AML-193 (cell line): ENCODE measurements at places on chromosomes 2 and 18.

- no peak for DNase-seq
Measured at GRCh38 chr2:150480971-150481830, 6.3 kb downstream of the RND3 start.

- no peak for DNase-seq
Measured at GRCh38 chr2:191552066-191552465, 125.9 kb upstream of the NABP1 start.

GRCh38 chr2:196607073-196607472 is 32.4 kb upstream of the CCDC150 start:
- DNase-seq: no peak

DNA sequence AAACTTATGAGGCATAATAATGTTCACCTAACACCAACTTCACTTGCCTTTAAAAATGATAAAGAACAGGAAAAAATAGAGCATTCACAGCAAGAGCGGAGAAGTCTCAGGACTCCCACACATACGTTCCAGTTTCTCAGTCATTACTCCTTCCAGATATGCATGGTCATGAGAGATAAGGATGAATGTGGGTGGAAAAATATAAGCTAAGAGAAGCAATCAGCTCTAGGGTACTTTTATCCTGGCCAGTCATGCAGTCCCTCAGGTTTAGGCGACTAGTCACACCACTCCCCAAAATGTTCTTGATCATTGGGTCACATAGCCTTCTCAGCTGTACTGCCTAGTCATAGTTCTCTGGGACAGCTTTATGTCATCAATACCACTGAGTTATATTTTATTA is 29.2 kb upstream of the CCDC178 start:
- DNase-seq: no peak

GRCh38 chr2:150046211-150046610 is 441.3 kb downstream of the RND3 start:
- no peak for DNase-seq

GRCh38 chr2:146477383-146477782 is 1367.4 kb upstream of the ACVR2A start:
- DNase-seq: no peak

- DNase-seq: no peak
Measured at GRCh38 chr2:213787869-213788268, 503.6 kb downstream of the SPAG16 start.

DNA sequence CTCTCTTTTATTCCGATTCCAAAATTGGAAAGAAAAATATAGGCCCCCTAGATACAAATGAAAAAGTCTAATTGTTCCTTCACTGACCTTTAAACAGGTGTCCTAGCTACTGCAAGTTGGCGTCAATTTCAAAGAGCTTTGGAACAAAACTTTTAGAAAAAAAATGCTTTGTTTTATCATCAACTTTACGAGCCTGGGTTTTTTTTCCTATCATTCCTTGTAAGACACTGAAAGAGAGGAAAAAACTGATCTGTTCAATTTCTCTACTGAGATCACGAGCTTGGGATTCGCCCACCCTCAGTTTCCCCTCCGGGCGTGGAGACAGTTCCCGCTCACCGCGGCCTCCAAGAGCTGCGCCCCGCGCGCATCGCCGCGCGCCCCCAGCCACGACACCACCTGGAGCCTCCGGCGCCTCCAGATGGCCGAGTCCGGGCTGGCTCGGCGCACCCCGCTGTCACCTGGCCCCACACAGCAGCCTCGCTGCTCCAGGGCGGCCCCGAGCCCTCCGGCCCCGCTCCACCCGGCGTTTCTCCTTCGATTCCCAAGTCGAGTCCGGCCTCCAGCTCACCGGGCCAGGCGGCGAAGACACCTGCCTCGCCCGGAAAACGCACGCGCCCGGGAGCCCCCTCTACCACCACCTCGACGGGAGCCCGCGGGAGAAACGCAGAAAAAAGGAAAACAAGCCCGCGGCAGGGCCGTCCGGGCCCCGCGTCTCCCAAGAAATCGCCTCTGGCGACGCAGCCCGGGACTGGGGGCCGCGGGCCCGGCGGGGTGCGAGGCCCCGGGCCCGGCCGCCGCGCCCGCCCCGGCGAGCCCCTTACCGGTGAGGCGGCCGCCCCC is 656 bp downstream of the TBC1D8 start:
- no peak for DNase-seq

GRCh38 chr2:192773044-192773443 is 578.3 kb upstream of the TMEFF2 start:
- no peak for DNase-seq

DNA sequence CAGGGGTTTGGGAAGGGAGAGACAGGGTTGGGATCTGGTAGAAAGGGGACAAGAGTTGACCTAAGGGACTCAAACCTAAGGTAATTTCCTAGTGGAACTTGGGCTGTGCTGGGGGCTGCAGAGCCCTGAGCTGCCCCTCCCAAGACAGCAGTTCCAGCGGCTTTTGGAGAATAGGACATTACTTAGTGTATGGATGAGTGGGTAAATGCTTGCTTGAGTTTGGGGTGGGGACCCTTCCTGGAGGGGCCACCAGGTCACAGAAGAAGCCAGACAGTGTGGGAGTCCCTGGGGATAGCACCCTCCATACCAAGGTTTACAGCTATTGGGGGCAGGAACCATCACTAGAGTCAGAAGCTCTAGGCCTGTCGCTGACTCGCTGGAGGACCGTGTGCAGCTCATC is 111.5 kb downstream of the CAPN13 start:
- no peak for DNase-seq

- no peak for DNase-seq
Measured at GRCh38 chr2:72678024-72678423, 147.8 kb downstream of the EXOC6B start.

DNA sequence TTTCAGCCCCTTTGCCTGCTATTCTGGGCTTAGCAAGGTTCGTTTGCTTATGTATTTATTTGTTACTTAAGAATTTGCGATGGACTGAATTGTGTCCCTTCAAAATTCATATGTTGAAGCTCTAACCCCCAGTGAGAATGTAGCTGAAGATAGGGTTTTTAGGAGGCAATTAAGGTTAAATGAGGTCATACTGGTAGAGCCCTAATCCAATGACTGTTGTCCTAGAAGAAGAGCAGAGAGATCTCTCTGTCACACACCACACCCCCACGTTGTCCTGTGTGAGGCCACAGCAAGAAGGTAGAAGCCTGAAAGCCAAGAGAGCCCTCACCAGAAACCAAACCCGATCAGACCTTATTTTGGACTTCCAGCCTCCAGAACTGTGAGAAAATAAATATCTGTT is 66.7 kb downstream of the KIAA1328 start:
- no peak for DNase-seq

DNA sequence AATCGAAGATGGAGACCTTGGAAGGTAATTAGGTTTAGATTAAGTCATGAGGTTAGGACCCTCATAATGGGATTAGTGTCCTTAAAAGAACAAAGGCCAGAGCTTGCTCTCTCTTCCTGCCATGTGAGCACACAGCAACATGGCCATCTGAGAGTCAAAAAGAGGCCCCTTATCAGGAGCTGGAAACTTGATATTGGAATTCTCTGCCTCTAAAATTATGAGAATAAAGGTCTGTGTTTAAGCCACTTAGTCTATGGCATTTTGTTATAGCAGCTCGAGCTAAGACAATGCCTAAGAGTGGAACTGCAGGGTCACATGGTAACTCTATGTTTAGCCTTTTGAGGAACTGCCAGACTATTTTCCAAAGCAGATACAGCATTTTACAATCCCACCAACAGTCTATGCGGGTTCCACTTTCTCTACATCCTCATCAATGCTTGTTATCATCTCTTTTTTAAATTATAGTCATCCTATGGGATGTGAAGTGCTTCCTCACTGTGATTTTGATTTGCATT is 42.4 kb downstream of the THADA start:
- DNase-seq: no peak

- DNase-seq: no peak
Measured at GRCh38 chr2:205946226-205946625, 139.7 kb downstream of the INO80D start.

- no peak for DNase-seq
Measured at GRCh38 chr2:161426922-161427663, 11.0 kb downstream of the TBR1 start.

DNA sequence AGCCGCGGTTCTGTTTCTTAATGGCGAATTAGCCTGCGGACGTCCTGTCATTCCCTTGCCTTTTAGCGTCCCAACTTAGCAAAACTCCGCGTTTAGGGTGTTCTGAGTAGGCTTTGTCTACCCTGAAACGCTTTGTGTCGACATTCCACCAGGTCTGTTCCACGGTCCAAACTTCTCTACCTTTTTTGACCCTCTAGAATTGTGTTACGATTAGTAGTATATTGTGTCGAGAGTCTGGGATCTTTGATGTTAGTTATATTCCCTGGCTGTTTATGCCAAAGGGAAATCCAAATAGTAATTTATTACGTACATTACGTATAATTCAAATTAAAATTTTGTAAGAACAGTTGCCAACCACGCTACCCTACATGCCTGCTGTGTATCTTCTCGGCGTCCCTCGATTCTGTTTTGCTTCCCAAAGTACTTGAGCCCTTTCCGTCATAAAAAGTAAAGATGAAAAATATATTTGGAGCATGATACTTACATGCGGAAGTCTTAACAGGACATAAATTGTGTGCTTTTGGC is 495 bp upstream of the TTC32 start:
- DNase-seq: no peak

GRCh38 chr2:104901037-104901881 is 47.3 kb downstream of the POU3F3 start:
- no peak for DNase-seq

- no peak for DNase-seq
Measured at GRCh38 chr18:75694292-75694691, 266.8 kb upstream of the SMIM21 start.

DNA sequence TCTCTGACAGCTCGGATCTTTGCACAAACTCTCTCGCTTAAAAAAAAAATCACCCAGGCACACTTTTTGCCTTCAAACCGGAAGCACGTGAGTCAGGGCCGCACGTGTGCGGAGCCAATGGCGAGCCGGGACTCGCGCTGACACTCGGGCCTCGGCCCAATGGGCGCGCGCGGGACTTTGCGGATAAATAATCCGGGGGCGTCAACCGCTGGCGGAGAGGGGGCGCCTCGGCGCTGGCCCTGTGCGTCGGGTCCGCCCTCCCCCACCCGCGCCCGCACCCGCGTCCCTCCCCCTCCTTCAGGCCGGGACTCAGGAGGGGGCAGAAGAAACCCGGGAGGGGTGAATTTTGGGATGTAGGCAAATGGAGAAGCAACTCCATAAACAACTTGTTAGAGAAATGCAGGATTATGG is 319 bp upstream of the EN1 start:
- DNase-seq: no peak

GRCh38 chr2:37632310-37632709 is 39.1 kb downstream of the CDC42EP3 start:
- no peak for DNase-seq

DNA sequence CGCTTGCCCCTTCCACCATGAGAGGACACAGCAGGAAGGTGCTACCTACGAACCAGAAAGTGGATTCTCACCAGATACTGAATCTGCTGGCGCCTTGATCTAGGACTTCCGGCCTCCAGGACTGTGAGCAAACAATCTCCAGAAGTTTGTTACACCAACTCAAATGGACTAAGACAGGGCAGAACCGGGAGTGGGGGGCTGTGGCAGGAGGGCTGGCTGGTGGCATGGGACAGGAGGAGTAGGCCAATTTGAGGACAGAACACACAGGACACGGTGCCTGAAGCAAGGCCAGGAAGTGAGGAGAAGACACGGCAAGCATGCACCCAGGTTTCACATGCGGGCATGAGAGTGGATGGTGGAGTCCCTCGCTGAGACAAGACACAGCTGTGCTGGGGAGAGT is 40.1 kb downstream of the CRACDL start:
- DNase-seq: no peak

DNA sequence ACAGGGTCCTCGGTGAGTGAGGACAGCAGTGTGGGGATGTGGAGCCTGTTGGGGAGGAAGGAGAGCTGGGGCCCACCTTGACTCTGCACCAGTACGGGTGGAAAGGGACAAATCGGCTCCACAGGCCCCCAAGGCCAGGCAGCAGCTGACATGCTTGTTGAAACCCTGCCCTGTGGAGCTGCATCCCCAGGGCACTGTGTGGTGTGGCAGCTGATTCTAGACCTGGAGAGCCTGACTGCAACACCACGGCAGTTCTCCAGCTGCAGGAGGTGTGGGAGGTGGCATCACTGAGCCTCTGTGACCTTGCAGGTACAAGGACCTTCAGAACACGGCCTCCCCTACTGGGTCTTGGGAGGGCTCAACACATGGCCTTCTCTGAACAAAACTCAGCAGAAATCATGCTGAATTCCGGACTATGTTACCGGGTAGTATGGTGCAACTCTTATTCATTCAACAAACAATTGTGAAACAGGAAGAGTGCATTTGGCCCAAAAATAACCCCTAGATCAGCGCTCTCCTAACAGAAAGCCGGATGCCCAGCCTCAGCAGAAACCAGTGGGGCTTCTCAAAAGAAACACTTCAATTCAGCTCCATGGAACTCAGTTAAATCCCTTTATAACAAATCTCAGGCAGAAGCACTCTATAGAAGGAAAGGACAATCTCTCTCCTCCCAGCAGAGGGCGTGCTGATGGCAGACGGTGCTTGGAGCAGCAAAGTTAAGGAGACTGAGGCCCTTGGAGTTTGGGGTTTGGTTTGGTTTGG is 104.4 kb upstream of the SALL3 start:
- DNase-seq: peak; percentile 38

DNA sequence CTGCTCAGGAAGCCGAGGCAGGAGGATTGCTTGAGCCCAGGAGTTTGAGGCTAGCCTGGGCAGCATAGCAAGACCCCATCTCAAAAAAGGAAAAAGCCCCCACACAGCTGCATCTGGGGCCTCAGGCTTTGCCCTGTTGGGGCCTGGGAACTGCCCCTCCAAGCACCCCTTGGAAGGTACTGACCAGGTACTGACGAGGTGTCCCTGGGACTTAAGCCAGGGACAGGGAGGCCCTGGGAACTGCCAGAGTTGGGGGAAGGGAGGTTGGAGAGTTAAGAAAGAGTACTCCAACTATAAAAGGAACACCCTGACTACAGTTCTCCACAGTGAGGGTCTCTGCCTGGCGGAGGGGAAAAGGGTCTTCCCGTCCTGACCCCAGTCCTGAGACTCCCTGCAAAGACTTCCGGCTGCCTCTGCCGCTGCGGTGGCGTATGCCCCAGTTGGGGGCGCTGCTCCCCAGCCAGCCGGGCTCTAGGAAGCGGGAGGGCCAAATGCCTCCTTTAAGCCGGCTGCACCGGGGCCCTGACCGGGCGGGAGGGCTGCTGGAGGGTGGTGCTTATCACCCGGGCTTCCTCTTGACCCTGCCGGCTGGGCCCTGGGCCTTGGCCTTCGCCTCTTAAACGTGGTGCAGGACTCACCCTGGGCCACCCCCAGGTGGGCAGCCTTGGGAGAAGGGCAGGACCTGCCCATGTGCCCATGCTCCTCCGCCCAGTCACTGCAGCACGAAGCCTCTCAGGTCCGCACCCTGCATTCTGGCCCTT is 12.8 kb downstream of the SLC30A3 start:
- peak; percentile 57 for DNase-seq
